ENCODE measurements at places on chromosomes 11 and 22.
A peak's percentile ranks its signal among the peaks of the same experiment; 100 is the strongest.

GRCh38 chr22:34761111-34761510 lies 304.8 kb upstream of the ISX start:
- DNase-seq, result no peak

DNA sequence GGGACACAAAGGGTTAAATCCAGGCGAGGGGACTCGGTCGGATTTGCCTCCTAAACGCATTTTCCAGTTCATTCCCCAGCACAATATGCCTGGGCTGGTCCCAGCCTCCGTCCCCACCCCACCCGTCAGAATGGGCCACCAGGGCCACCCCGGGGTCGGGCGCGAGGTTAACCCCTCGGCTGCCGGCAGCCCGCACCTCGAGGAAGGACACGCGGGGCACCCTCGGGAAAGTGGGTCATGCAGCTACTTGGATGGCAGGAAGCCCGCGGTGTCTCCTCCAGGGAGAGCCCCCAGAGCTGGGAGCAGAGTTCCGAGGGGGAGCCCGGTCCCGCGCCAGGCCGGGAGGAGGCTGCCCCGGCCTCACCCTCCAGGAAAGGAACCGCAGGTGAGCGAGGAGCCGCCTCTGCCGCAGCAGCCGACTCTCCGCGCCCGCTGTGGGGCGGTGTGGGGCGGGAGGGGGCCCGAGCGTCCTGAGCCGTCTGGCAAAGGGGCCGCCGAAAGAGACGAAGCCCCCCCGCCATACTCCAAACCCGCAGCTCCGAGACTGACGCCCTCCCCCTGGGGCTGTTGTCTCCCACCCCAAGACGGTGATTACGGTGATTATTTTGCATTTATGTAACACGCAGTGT lies 1.4 kb downstream of the NECTIN1 start:
- DNase-seq, result peak; percentile 17

- DNase-seq, result no peak
Observed at GRCh38 chr11:101267654-101268053, 138.0 kb upstream of the PGR start.

- DNase-seq, result no peak
Observed at GRCh38 chr11:122664188-122664587, 8.7 kb downstream of the UBASH3B start.

DNA sequence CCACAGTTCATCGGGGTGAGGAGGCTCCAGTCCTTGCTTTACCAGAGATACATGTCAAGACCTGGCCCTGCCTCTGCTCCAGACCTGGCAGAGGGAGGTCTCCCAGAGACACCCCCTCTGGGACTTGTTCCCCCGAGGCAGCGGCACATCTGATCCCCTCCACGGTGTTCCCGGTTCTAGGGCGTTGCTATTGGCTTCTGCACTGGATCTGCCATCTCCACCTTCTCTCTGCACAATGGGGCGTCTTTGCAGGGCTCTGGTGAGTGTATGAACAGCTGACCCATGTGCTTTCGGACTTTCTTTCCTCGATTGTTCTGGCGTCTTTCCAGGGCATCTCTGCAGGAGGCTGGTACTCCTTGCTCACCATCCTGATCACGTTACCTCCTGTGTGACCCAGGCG lies 930.4 kb downstream of the TBC1D22A start:
- no peak for DNase-seq

DNA sequence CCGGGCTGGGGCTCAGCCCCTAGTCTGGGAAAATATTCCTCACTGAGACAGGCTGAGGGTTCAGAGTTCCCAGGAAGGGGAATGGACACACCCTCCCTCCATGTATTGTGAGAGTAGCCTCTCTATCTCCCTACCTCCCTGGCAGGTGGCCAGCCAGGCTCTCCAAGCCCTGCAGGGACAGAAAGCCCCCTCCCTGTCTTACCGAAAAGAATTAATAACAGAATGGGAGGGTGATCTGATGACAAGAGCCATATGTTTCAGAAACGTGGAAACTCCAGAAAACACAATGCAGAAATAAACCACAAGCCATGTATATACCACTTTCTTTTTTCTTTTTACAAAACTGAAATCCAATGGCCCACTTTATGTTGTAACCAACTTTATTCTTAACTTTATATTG lies 140.0 kb downstream of the CHST1 start:
- no peak for DNase-seq

GRCh38 chr22:19105867-19106802 lies 16.1 kb downstream of the DGCR2 start:
- DNase-seq, result peak; percentile 38

DNA sequence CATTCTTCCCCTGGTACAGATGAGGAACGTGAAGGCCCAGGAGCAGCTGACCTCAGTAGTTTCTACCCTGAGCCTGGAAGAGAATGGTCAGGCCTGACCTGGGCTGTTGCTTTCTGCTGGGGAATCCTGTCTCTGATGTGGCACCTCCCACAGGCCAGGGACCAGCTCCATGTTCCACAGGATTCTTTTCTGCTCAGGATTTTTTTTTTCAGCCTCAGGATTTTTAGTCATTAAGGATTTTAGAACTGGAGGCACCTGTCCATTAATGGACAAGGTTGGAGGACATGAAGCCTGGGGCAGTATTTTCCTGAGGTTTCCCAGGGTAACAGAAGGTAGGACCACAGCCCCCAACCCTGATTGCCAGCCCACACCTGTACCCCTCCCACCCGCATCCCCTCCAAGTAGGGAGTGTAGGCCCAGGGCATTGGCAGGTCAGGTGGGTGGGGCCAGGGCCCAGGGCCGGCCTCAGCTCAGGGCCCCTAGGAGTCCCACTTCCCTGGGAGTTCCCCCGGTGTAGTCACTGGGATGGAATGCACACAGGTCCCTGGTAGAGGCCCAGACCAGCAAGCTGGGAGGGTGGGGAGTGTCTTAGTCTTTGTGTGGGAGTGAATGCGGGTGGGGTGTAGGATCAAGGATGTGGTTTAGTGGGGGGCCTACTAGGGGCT lies 16.1 kb downstream of the BIK start:
- DNase-seq, result no peak

- no peak for DNase-seq
Observed at GRCh38 chr22:17675584-17675983, 37.0 kb downstream of the BCL2L13 start.

DNA sequence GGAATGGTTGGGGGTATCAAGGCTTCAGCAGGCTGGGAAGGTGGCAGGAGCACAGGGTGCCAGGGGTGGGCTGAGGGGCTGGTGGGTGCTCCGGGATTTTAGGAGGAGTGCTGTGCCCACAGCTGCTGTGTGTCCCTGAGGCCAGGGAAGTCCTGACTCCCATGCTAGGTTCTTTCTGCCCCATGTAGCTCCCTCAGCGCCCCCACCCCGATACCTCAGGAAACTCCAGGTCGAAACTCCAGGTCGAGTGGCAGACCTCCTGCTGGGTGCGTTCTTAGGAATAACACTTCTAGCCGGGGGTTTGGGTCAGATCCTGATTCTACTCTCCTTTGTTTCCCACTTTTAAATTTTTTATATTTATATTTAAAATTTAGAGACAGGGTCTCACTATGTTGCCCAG lies 8.3 kb downstream of the AP2A2 start:
- DNase-seq, result no peak

DNA sequence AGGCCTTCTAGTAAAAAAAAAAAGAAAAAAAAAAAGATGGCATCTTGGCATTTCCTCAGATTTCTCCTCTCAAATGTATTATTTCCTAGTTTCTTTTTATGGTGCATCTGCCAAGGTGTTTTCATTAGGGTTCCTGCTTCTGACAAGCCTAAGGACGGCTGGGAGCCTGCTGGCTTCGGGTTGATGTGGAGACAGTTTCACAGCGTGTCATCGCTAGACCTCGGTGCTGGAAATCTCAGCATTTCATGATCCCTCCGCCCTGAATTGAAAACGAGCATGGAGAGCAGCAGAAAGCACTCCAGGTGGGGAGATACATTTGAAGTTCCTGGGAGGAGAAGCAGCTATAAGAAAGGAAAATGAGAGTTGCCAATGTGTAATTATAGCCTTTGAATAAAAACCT lies 283.9 kb upstream of the CNTN5 start:
- DNase-seq, result no peak

GRCh38 chr11:116750070-116750718 lies 22.6 kb downstream of the BUD13 start:
- DNase-seq, result no peak

GRCh38 chr11:55106391-55106790 lies 155.6 kb upstream of the TRIM48 start:
- DNase-seq, result no peak

DNA sequence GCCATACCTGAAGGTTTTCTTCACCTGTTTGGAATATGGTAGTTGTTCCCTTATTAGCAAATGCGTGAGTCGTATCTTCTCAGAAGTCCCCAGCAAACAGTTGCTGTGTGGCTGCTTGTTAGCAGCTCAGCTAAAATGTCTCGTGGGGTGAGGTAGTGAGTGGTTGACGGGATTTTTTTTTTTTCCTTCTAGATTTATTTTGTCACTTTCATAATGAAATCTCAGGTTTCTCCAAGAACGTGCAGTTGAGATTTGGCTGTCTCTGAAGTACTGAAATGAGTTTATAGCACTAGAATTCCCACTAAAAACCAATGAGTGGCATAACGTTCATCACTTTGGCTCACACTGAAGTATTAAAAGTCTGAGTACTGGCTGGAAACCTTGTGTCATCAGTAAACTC lies 16.8 kb downstream of the RCN1 start:
- no peak for DNase-seq

DNA sequence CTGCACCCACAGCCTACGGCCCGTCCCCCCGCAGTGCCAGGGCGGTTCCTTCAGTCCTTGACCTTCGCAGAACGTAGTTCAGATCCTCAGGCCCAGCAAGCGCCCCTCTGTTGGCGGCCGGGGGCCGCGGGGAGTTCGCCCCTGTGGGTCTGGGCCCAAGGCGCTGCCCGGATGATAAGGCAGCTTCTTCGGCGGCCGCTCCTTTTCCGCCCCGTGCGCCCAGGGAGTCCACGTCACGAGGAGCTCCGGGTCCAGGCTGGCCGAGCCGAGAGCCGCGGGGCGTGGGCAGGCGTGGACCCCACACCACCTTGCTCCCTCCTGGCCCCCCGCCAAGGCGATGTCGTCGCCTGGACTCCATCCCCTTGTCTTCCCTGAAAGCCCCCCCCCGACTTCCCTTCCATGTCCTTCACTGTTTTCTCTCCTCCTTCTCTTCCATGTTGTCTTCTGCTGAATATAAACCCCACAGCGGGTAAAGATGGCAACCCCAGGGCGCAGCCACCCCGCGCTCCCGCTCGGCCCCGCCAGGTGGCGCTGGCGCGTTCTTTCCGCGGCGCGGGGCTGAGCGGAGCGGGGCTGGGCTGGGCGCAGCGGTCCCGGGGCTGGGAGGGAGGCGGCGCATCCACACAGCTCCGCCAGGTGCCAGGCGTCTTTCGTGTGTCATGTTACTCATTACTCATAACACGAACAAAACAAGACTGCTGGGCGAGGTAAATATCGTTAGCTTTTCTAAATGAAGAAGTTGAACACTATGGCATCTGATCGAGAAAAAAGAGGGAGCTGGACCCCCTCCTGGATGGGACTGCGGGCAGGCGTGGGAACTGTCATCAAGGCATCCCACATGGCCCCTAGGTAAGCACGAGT lies 321.0 kb downstream of the NTM start:
- DNase-seq, result no peak

GRCh38 chr11:80686889-80687288 lies 1246.1 kb upstream of the TENM4 start:
- DNase-seq, result no peak

GRCh38 chr11:64724863-64725532 lies 2.0 kb upstream of the NRXN2 start:
- no peak for DNase-seq

- no peak for DNase-seq
Observed at GRCh38 chr11:9680028-9680427, 16.2 kb downstream of the SWAP70 start.

GRCh38 chr11:112856591-112856990 lies 104.6 kb upstream of the NCAM1 start:
- no peak for DNase-seq

DNA sequence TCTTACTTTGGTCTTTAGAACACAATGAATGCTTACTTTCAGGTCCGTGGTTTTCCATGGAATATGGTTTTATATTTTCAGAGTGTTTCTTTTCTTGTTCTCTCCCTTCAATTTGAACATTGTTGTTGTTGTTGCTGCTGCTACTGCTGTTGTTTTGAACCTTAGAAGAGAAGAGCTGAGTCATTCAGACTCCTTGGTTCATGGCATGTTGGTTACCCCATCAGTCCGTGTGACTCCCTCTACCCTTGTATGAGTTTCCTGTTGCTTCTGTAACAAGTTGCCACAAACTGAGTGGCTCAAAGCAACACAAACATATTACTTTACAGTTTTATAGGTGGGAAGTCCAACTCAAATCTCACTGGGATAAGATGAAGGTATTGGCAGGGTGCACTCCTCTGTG lies 511.0 kb downstream of the INSC start:
- DNase-seq, result no peak

DNA sequence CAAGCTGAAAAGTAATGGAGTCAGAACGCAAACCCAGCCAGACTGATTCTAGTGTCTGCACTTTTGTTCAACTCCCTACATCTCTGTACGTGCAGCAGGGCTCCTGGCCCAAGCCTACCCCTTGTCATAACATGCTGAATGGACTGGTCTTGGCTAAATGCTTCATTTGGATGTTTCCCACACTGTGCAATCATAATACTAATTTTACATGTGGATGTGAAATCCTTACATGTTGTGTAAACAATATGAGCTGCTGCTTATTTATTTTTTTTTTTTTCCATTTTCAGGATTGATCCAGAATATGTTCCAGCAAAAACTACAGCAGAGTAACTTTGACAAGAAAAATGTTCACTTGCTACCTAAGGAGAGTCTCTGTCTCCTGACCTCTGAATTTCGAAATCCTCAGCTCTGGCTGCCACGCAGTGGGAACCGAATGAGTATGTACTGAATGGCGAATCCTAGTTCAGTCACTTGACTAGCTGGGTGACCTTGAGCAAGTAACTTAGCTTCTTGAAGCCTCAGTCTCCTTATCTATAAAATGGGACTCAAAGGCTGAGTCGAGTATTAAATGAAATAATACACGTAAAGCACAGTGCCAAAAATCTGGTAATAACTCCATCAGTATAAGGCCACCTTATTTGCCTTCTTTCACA lies 133.4 kb downstream of the EHF start:
- no peak for DNase-seq

GRCh38 chr11:66335531-66336233 lies 552 bp downstream of the RIN1 start:
- no peak for DNase-seq

- no peak for DNase-seq
Observed at GRCh38 chr22:28674121-28674563, 5.5 kb downstream of the TTC28 start.

DNA sequence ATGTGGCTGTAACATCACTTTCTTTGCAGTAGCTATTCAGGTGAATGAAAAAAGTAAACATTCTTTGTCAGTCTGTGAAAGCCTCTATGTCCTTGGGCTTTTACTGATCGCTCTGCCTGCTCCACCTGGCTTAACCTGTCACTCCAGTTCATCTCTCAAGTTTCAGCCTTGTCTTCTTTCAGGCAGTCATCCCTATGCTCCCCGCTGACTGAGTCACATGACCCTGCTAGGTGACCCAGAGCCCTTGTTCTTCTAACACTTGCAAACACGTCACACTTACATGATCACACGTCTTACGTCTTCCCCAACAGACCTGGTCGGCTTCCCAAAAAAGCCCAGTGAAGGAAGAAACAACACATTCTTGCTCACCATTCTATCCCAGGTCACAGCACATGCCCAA lies 499.3 kb upstream of the TENM4 start:
- no peak for DNase-seq
